ENCODE measurements at places on chromosomes 2 and 18. TPM values are rescaled to one million over a fixed set of nuclear protein-coding genes. Genes with fewer than 3 reads are reported as not detected.

- peak; percentile 93 for DNase-seq
These were observed 5.8 kb upstream of the MRPL33 start for GRCh38 chr2:27765621-27766286.

GRCh38 chr2:71773218-71773617, 319.9 kb downstream of the DYSF start:
- DNase-seq, result no peak

- no peak for DNase-seq
These were observed 390.6 kb downstream of the CTNNA2 start for GRCh38 chr2:79903222-79904000.

GRCh38 chr2:182713601-182714000, 2.5 kb upstream of the DNAJC10 start:
- DNase-seq, result no peak

GRCh38 chr18:79823120-79823519, 25.4 kb downstream of the KCNG2 start:
- no peak for DNase-seq

The IGFBP5 gene
- 10.0 TPM for total RNA-seq

GRCh38 chr2:38409156-38410102, 32.4 kb upstream of the ATL2 start:
- DNase-seq, result peak; percentile 82

The DTNA gene
- total RNA-seq, result not detected

- no peak for DNase-seq
These were observed 54.7 kb upstream of the HK2 start for GRCh38 chr2:74779265-74779558.

DNA sequence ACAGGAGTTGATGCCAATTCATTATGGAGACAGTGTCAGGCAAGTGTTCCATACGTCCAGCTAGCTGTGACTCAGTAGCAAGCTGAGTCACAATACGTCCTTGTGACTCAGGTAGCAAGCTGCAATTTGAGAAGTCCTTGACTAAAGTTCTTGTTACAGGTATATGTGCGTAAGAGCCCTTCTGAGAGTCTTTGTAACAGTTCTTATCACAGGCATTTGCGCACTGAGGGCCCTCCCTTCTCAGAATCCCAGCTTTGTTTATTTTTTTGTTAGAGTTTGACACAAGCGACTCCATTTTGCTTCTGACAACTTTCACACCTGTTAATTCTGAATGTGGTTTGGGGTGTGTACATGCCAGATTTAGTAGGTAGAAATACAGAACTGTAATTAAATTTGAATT, 20.1 kb upstream of the ACMSD start:
- DNase-seq, result peak; percentile 90

DNA sequence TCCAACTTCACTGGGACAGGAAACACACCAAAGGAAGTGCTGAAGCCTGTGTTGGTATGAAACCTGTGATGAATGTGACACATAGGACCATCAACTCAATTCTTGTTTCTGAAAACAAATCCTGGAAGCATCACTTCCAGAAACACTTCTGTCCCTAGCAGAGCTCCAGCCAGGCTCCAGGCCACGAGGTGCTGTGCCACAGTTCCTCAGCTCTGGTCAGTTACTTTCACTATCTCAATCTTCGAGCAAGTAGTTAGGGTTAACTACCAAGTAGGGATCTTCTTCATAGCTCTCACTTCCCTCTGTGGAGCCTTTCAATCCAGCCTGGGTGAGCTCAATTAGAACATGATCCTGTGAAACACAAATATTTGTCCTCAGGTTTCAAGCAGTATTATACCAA, 3.6 kb upstream of the LCT start:
- no peak for DNase-seq

The CFAP221 gene
- not detected for total RNA-seq

- no peak for DNase-seq
These were observed 21.6 kb downstream of the GPD2 start for GRCh38 chr2:156457523-156458517.

DNA sequence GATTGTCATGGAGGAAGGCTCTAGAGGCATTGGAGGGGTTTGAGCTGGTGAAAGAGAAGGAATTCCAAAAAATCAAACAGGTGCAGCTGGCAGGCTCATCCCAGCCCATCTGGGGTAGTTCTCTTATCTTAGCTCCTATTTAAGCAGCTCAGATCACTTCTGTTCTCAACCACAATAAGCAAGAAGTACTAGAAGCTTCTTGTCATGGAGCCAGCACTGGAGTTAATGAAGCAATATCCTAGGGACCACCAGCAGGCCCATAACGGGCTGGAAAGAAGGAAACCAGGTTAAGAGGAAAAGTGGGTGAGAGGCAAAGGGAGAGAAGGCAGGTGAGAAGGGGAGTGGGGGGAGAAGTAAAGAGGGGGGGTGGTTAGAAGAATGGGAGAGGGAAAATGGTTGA, 100.7 kb upstream of the ZFP36L2 start:
- DNase-seq, result no peak

The PLA2R1 gene
- 0.40 TPM for total RNA-seq

GRCh38 chr2:218252509-218253231, 8.1 kb upstream of the GPBAR1 start:
- no peak for DNase-seq

DNA sequence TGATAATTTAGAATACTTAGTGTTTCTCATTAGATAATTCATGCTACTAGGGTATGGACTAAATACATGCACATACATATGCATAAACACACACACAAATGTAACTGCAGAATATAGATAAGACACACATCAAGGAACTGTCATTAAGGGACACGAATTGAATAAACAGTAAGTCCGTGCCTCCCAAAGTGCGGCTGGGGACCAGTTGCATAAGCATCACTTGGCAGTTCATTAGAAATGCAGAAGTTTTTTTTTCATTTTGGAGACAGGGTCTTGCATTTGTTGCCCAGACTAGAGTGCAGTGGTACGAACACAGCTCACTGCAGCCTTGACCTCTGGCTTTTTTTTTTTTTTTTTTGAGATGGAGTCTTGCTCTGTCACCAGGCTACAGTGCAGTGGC, 130.0 kb upstream of the CCDC195 start:
- DNase-seq, result no peak

The PSMA8 gene
- not detected for total RNA-seq

DNA sequence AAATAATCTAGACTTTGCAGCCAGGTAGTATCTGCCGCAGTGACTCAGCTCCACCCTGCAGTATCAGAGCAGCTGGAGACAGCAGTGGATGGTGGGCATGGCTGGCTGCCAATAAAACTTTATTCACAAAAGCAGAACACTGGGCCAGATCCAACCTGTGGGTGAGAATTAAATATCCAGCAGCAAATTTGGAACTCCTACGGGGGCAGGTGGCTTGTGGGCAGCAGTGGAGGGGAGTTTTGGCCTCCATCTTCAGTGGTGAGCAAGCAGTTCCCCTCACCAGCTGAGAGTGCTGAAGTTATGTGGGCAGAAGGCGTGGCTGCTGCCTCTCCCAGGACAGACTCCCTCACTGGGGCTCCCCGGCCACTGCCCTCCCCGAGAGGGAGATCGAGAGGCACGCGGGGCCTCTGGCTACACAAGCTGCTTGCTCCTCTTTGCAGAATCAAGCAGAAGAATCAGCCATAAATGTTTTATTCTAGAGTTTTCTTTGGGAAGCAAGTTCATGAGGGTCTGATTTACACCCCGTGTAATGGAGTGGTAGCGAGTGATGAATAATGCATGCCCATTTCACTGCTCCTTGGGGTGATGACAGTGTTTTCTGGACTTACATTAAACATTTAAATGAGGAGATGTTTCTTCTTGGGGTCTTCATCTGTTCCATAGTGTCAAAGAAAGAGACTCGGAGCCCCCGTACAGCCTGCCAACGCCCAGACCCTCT, 204.3 kb downstream of the SEPTIN10 start:
- no peak for DNase-seq

The EMILIN2 gene
- total RNA-seq, result 0.07 TPM

DNA sequence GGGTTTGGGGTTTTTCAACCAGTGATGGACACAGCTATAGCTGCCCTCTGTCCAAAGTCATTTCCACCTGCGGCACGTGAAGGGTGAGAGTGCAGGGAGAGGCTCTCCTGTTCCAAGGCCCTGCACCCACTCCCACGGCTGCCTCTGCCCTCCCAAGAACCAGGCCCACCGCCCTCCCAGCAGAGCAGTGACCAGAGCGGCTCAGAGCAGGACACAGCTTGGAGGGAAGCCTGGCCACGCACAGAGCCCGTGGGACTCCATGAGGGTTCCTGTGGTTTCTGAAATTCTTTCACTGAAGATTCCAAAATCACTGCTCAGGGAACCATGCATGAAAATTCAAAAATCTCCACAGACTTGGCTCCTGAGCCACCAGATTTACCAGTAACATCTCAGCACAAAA, 67.3 kb upstream of the SALL3 start:
- DNase-seq, result no peak

The NTSR2 gene
- not detected for total RNA-seq

DNA sequence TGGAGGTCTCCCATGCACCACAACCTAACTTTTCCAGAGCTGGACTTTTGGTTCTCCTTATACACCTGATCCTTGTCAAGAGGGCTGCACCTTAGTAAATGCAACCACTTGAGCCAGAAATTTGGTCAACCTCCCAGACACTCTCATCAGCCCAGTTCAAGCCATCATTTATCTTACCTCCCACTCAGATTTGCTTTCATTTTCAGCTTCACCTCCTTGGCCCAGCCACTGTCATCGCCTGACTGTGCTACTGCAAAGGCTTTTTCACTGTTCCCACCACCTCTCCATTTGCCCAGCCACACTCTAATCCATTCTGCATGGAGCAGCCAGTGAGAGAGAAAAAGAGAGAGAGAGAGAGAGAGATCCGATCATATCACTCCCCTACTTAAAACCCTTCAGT, 112.4 kb upstream of the DDX18 start:
- no peak for DNase-seq
